Brain (organoid and tissue), 16 donors: ENCODE measurements at places on chromosomes 3 and 15.

DNA sequence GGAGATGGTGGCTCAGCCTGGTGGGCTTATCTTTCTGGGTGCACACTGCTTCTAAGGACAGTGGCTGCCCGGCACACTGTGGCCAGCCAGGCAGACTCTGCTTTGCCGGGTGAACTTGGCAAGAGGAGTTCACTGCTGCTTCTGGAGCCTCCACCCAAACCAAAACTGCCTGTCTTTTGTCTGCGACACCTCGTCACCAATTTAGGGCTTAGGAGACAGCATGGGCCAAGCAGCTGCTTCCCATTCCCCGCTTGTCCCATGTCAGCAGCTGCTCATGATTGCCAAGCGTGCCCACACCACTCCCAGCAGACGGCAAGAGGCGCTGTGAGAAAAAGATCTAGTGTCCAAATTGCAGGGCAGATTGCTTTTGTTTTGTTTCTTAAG, 57.3 kb downstream of the LSM3 start:
- no peak for DNase-seq

DNA sequence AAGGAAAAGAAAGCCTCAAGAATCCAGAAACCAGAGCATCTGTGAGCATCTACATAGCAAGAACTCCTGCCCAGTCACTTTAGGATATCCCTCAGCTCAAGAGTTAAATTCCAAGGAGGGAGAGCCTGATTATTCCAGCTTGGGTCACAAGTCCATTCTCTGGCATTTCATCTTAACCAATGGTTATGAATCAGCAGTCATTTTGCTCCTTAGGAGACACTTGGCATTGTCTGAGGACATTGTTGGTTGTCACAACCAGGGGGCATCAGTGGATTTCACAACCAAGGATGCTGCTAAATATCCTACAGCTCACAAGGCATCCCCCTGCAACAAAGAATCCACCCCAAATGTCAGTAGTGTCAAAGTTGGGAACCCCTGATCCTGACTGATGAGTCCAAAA, 51.0 kb upstream of the LMCD1 start:
- DNase-seq: no peak

- DNase-seq: no peak
Observed at GRCh38 chr3:59659755-59660154, 609.9 kb upstream of the CFAP20DC start.

DNA sequence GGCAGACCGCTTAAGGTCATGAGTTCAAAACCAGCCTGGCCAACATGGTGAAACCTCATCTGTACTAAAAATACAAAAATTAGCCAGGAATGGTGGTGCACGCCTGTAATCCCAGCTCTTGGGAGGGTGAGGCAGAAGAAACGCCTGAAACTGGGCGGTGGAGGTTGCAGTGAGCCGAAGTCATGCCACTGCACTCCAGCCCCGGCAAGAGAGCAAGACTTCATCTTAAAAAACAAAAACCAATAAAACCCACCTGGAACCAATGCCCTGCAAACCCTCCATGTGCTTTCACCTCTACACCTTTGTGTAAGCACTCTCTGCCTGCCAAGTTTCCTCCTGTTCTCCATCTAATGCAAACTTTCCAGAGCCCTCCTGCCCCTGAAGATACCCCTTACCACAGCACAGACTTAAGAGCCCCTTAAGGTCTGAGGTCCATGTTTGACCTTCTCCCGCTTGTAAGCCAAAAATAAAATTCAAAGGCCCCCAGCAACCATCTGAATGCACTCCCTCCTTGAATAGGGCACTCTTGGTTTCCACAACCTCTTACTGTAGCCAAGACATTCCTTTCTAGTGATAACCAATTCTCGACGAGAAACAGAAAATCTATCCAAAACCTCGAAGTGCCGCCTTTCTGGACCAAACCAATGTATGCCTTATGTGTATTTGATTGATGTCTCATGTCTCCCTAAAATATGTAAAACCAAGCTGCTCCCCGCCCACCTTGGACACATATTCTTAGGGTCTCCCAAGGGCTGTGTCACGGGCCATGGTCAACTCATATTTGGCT, 3.0 kb downstream of the RPL32 start:
- DNase-seq: no peak

GRCh38 chr3:15331606-15332404, 581 bp downstream of the SH3BP5 start:
- peak; percentile 72 for DNase-seq

- peak; percentile 73 for DNase-seq
Observed at GRCh38 chr15:64905119-64905831, 6.4 kb upstream of the ANKDD1A start.

DNA sequence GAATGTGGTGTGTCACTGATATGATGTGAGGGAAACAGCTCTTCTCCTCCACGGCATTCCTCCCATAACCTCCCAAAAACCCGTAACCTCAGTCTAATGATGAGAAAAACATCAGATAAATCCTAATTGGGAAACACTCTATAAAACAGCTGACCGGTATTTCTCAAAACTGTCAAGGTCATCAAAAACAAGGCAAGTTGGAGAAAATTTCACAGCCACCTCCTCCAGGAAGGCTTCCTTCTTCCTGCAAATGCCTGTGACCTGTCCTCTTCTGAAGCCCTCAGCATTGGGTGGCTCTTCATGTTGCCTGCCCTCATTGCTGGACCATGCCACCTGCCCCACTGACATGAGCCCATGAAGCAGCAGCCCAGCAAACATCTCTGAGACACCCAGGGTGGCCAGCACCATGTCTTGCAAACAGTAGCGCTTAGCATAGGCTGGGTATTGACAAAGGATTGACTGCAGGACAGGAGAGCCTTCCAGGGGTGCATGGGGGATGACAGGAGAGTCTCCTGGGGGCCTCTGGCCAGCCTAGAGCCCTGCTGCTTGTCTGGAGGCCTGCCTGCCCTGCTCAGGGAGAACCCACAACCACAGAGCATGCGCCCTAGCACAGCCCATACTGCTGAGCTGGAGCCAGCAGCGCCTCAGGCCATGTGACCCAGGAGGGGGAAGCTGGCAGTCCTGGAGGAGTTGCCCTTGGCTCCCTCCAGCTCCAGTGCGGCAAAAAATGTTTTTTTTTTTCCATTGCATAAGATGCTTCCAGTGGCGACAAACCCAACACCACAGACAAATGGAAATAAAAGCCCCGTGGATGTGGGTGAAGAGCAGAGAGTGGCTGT, 49.7 kb downstream of the XXYLT1 start:
- DNase-seq: no peak

- no peak for DNase-seq
Observed at GRCh38 chr3:43692085-43692855, 1.5 kb downstream of the ABHD5 start.

DNA sequence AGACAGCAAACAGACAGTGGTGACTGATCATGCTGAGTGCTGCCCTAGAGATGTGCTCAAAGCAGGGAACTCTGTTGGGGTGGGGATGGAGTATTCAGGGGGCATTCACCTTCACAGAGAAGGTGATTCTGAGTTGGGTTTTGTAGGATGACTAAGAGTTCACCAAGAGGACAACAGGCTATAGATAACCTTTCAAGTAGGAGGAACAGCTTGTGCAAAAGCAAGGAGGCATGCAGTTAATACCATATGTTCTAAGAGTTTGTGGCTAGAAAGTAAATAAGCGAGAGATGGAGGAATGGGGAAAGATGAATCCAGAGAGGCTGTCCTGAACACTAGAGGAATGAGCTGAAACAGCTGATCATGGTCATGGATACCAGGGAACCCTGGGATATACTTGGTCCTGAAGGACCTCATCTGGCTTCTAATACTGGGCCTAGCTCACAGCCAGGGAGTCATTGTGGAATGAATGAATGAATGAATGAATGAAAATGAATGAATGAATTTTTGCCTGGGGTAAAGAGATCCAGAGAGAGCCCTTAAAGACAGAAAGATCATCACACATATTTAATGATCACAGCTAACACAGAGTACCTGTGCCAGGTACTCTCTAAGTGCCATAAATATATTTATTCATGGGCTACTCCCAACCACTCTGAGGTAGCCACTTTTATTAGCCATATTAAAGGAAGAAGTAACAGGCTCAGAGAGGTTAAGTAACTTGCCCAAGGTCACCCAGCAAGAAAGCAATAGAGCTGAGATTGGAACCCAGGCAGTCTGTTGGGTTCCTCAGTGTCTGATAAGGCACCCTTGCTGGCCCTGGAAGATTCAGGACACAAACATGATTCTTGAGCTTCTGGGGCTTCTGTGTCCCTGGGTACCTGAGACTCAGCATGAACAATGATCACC, 22.0 kb downstream of the SMAD6 start:
- DNase-seq: no peak

GRCh38 chr15:45179221-45179985, 8.4 kb downstream of the SHF start:
- no peak for DNase-seq

DNA sequence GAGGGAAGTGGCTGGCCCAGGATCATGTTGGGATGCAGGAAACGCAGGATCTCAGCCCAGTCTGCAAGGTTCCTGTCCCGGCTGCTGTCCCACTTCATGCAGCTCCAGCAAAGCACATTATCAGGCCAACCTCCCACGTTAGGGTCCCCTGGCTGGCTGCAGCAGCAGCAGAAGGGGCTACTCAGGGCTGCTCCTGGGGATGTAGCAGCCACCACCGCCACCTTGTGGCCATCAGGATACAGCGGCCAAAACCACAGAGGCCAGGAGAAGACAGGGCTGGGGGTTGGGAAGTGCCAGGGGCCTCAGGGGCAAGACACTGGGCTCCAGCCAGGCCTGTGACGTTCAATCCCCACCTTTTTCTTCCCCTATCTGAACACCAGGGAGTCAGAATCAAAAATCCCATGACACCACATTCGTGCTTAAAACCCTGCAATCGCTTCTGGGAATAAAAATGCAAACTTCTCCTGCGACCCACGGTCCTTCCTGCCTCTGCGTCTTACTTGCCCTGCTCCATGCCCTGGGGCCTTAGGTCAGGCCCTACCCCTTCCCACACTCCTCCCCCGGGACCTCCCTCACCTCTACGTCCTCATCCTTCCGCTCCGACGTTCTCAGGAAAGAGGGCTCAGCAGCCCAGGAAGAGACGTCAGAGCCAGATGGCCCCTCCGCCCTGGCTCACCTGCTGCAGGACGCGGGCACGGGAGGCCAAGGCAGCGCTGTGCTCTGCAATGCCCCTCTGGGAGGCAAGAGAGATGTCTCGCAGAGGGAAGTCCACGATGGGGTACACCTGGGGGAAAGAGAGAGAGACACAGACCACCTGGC, 21.5 kb downstream of the SSUH2 start:
- DNase-seq: peak; percentile 70

DNA sequence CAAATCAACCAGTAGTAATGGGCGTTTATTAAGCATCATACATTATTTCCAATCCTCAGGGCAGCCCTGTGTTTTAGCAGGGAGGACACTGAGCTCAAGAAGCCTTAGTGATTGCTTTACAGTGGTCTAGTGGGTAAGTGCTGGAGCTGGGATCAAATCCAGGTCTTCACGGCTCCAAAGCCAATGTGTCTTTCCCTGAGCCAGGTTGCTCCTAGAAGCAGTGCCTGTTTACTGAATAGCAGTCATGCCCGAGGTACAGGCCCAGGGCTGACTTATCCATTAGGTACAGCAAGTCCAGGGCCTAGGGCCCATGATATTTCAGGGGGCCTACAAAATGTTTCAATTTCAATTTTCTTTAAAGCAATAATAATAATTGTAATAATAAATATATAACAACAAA, 9.6 kb upstream of the SMAD6 start:
- no peak for DNase-seq
